ENCODE measurements at places on chromosomes 1 and 21. TPM values are rescaled to one million over a fixed set of nuclear protein-coding genes. Genes with fewer than 3 reads are reported as not detected.

S100A2 gene
- total RNA-seq: 2.6 TPM

NDUFS2 gene
- total RNA-seq: 157 TPM

CFAP107 gene
- not detected for total RNA-seq

LRRC7 gene
- total RNA-seq: under 0.01 TPM

HES5 gene
- total RNA-seq: not detected

NEGR1 gene
- 22.2 TPM for total RNA-seq

CFHR3 gene
- total RNA-seq: not detected

PLA2G2D gene
- total RNA-seq: not detected

PADI1 gene
- under 0.01 TPM for total RNA-seq

EGLN1 gene
- 89.3 TPM for total RNA-seq

CA6 gene
- total RNA-seq: not detected

OR2L8 gene
- total RNA-seq: not detected

KAZN gene
- total RNA-seq: 3.3 TPM

MASP2 gene
- not detected for total RNA-seq

FGR gene
- total RNA-seq: not detected

CHRNB2 gene
- total RNA-seq: under 0.01 TPM

DRAXIN gene
- not detected for total RNA-seq

STRIP1 gene
- 44.2 TPM for total RNA-seq

SLC5A9 gene
- not detected for total RNA-seq

NUP210L gene
- total RNA-seq: 0.18 TPM

RASAL2 gene
- total RNA-seq: 12.1 TPM

KIAA1614 gene
- 7.0 TPM for total RNA-seq

SH3BGRL3 gene
- total RNA-seq: 30.7 TPM

OVAAL gene
- not detected for total RNA-seq

RXFP4 gene
- total RNA-seq: not detected

FALEC gene
- 0.18 TPM for total RNA-seq

All from smooth muscle cell of bladder (primary cell).